ENCODE measurements at places on chromosomes 2 and 18.

GRCh38 chr2:96181529-96181928, 27.1 kb downstream of the STARD7 start:
- DNase-seq, result no peak

DNA sequence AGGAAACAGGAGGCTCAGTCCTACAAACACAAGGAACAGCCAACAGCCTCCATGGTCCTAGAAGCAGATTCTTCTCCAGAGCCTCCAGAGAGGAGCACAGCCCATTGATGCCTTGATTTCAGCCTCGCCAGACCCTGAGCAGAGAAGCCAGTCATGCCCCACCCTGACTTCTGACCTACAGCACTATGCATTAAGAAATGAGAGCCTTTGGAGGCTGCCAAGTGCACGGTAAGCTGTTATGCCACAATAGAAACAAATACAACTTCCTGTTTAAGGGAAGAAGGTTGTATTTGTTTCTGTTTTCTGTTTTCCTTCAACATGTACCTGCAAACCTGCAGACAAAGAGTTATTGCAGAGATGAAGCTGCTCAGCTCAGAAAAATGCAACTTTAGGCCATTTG, 181.3 kb upstream of the AGAP1 start:
- no peak for DNase-seq

GRCh38 chr2:100791294-100791935, 28.5 kb upstream of the NPAS2 start:
- no peak for DNase-seq

GRCh38 chr2:122205641-122206040, 450.2 kb downstream of the TSN start:
- DNase-seq, result no peak

- peak; percentile 62 for DNase-seq
These were observed 40.0 kb downstream of the TTC32 start for GRCh38 chr2:19861813-19862212.

DNA sequence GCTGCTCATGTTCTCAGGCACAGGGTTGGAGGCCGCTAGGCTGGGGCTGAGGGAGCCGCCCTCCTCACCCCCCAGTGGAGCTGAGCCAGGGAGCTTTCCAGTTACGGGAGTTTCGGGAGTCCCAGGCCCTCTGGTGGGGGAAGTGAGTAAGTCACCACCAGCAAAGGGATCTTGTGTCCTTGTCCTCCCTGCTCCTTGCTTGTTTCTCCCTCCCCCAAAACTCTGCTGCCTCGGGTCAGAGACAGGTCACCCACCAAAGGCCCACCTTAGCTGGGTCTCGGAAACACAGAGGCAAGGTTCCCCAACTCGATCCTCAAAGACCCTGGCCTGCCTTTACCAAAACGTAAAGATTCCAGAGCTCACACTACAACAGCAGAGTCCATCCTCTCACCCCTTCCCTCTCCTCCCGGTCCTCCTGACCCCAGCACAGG, 60.5 kb upstream of the POMC start:
- peak; percentile 76 for DNase-seq

GRCh38 chr2:15645720-15646385, 54.2 kb downstream of the DDX1 start:
- DNase-seq, result no peak

DNA sequence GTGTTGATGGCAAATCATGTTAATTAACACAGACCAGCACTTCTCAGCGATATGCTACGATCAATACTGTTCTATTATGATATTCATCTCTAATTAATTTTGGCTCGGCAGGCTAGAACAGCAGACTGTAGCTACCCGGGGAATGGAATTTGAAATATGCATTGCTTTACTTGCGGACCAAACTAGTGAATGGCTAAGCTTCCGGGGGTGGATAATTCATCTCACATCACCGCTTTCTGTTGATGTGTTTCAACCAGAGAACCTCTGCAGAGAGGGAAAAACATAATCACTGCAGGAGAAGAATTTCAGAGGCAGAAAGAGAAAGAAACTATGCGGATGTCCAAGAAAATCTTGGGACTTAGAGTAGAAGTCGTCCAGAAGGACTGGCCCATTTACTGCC, 490.9 kb downstream of the STK39 start:
- no peak for DNase-seq

DNA sequence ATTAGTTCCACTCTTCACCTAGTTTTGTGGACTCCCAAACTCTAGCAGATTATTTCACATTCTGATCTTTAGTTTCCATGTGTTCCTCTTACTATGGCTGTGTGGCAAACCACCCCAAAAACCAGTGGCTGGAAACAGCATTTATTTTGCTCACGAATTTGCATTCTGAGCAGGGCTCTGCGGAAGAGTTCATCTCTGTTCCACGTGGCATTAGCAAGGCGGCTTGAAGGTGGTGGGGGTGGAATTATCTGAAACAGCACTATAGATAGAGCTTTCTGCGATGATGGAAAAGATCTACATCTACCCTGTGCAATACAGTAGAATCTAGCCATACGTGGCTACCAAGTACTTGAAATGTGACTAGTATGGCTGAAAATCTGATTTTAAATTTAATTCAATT, 5.9 kb downstream of the TWSG1 start:
- DNase-seq, result no peak

- DNase-seq, result no peak
These were observed 423.9 kb upstream of the MYT1L start for GRCh38 chr2:2754940-2755339.

GRCh38 chr2:108621087-108621559, 86.9 kb downstream of the LIMS1 start:
- DNase-seq, result no peak

DNA sequence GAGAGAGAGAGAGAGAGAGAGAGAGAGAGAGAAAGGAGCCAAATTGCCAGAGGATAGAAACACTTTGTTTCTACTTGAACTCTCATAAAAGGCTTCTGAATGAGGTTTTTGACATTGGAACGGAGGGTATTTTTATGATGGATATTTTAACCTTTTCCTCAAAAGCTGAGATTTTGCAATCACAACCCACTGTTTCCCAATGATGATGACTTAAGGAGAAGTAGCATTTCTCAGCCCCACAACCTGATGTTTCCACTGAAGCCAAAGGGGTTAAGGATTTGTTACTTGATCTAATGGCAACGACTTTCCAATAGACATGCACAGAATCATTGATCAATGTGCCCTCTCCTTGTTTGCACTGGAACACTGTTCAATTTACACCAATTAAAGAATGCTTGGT, 67.1 kb upstream of the POU3F3 start:
- DNase-seq, result no peak

DNA sequence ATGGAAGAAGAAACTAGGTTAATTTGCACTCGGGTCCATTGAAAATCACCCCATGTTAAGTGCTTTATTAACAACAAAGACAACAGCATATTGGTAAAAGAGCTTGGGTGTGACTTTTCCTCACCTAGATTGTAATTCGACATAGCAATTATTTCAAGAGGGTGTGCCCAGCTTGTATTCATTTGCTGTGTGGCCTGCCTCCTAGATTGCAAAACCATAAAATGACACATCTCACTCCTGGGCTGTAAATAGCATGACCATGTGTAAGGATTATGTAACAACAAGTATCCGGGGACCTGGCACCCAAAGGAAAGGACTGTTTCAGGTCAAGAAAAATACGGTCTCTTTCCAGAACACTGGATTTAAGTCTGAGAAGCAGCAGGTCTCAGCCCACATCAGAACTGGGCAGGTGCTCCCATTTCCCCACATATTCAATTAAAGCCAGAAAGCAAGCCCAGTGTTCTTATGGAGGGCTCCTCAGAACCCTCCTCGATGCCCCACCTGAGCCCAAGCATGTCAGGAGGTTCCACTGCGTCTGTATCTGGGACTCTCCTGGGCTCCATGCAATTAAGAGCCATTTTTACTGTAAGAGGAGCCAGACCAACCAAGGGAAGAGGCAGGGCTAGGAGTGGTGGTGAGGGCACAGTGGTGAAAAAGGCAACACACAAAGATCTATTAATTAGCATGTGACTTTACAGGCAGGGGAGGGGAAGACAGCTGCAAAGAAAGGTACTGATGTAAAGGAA, 39.2 kb downstream of the MREG start:
- peak; percentile 59 for DNase-seq

DNA sequence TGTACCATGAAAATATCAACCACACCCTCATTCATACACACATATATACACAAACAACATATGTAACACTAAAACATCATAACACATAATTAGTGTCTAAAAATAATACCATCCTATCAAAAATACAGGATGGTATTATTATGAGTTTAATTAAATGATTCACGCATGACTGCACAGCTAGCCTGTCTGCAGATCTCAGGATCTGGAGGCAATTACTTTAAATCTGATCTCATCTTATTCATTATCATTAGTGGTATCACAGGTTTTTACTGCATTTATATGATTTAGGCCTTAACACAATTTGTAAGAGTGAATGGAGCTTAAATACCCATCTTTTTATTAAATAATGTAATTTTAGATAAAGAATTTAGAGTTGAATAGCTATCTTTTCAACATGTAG, 443.4 kb upstream of the LINC00305 start:
- DNase-seq, result no peak

GRCh38 chr2:45067859-45068570, 58.8 kb upstream of the SIX2 start:
- DNase-seq, result peak; percentile 63

All from fibroblast of mammary gland (primary cell).